ENCODE measurements at places on chromosomes 7 and 10.

DNA sequence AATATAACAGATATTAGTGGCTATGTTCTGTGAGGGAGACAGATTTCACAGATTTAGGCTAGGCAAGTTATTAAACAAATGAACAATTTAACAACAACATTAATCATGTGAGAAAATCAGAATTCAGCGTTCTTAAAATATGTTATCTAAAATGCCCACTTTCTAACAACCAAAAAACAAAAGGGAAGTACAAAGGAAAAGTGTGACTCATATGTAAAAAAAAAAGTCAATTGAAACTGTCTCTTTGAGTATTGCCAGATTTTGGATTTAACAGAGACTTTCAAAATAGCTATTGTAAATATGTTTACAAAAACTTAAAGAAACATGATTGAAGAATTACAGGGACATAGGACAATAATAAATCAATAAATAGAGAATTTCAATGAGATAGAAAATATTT is 34.8 kb upstream of the ARHGAP22 start:
- DNase-seq = no peak

- no peak for DNase-seq
Measured at GRCh38 chr7:106915873-106916272, 50.8 kb downstream of the PIK3CG start.

- no peak for DNase-seq
Measured at GRCh38 chr7:70104243-70104642, 506.0 kb downstream of the AUTS2 start.

DNA sequence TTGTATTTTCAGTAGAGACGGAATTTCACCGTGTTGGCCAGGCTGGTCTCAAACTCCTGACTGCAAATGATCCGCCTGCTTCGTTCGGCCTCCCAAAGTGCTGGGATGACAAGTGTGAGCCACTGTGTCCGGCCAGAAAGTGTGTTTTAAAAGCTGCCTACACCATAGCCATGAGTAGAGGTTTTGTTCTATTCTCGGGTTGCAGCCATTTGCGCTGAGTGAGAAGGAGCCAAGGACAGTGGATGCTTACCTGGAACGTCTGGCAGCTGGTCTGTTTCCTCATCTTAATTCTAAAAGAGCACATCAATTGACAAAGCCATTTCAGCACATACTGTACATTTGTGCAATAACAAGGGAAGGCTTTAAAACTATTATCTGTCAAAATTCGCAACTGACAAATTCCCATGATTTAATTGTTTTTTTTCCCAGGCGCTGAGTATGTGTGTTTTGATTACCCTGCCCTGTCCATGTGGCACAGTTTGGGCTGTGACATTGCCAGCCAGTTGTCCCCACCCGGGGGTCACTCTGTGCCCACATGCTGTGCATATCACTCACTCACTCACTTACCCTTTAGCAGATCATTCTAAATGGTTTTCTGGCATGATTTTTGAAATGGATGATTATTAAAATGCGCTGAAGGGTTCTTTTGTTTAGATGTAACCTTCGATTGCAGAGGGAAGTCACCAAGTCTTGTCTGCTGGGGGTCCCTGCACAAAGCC is 251.6 kb downstream of the CCDC3 start:
- no peak for DNase-seq

DNA sequence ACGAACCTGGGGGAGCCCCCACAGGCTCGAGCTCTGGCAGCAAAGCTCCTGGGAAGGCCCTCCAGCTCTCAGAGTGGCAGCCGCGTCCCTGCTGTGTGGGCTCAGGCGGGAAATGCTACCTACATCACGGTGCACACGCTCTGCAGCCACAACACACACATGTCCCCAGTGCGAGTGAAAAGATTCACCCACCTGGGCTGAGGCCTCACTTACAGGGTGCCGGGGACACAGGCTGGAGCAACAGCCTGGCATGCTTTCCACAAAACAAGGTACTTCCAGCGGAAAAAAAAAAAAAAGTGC is 410.4 kb upstream of the FOXK1 start:
- no peak for DNase-seq

DNA sequence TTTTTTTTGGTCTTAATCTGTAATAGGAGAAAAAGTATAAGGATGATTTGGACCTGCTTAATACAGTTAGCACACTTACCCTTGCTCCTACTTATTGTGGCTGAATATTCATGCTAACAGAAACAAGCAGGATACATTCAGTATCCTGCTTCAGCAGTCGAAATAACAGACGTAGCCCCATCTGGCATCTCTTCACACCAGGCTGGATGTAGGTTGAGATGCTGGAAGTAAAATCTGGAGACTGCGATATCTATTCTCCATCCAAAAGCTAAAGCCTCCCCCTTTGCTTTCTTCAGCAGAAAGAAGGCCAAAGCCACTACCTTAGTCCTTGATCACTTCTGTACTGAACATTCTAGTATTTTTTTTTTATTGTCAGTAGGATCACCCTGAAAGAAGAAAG is 537.4 kb downstream of the AUTS2 start:
- DNase-seq = no peak

DNA sequence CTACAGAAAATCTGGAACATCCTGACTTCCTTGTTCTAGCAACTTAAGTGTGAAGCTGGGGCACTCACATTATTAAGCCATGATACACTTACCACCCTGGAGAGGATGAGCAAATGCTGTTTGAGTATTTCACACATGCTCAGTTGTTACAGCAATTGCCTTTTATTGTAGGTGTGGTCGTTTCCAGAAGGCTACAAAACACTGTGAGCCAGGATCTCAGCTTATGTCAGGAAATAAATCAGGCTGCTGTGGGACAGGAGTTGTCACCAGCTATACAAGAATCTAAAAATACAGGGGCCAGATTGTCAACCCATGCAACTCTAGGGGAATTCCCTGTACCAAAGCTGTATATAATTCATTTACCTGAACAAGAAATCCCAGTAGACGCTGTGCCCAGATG is 273.3 kb upstream of the SP4 start:
- DNase-seq = no peak
